Stimulated activated CD8-positive, alpha-beta memory T cell treated with anti-CD3 and anti-CD28 coated beads, Interleukin-7, amount 100 ng/mL, for 1 hour (primary cell): ENCODE measurements at places on chromosomes 7 and 10.

- no peak for DNase-seq
Observed at GRCh38 chr7:73823873-73824592, 6.8 kb upstream of the CLDN4 start.

- no peak for DNase-seq
Observed at GRCh38 chr7:41624818-41625217, 78.1 kb downstream of the INHBA start.

DNA sequence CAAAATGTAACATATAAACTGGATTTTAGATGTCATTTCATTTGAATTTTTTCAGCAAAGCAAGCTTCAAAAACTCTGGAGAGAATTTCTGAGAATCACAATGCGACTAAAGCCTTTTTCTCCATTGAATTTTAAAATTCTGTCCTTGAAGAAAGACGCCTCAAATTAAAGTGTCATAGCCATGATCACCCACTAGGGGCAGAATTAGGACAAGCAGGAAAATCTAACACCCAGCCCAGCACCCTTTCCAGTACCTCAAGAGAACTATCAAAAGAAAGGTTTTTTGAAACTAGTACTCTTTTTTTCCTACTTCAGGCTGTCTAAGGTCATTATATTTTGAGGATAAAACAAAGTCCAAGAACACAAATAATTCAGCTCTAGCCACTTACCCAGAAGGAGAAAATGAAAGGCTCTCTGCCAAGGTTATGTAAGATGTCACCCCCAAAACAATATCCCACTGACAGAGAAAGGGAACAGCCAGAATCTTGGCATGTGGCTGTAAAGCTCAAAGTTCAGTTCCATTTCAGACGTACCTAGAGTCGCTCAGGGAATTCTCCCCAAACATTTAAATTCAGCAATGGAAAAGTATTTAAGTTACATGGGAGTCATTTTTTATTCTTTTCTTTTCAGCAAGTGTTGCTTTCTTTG, 299.4 kb downstream of the SNX13 start:
- DNase-seq: no peak

- no peak for DNase-seq
Observed at GRCh38 chr10:69839696-69840345, 38.1 kb downstream of the COL13A1 start.

- DNase-seq: no peak
Observed at GRCh38 chr10:54800741-54801421, at the start of gene PCDH15. PCDH15 (minus strand) TSS chr10:54801231; CDS start chr10:54664262, 136,969 bp downstream.

DNA sequence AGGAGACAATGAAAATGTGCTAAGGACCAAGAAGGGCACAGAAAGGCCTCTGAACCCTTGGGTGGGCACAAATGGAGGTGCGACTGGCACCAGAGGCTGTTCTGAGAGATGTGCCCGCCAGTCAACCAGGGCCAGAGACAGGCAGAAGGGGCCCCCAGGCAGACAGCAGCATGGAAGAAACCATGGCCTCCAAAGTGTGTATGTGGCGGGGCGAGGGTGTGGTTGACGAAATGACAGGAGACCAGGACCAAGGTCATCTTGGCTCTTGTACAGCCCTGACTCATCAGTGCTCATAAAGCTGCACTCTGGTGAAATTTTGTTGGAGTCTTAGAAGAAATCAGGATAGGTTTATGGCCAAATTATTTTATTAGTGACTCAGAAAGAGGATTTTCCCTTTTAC, 4.0 kb upstream of the MRPS24 start:
- no peak for DNase-seq
